ENCODE measurements at places on chromosomes 4 and X.

DNA sequence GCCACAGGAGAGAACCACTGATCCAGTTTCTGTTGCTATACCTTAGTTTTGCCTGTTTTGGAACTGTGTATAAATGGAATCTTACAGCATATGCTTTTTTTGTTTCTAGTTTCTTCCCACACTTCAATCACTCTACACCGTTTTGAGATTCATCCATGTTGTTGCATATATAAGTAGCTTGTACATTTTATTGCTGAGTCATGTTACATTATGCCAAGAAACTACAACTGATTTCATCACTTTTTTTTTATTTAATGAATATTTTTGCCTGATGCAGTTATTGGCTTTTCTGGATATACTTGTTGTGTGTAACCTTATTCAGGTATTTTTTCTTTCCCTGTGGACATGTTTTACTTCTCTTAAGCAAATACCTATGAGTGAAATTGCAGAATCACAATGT, 1135.9 kb downstream of the RAPGEF2 start:
- no peak for ATAC-seq

GRCh38 chrX:129600981-129601424, 53.8 kb downstream of the APLN start:
- no peak for ATAC-seq

DNA sequence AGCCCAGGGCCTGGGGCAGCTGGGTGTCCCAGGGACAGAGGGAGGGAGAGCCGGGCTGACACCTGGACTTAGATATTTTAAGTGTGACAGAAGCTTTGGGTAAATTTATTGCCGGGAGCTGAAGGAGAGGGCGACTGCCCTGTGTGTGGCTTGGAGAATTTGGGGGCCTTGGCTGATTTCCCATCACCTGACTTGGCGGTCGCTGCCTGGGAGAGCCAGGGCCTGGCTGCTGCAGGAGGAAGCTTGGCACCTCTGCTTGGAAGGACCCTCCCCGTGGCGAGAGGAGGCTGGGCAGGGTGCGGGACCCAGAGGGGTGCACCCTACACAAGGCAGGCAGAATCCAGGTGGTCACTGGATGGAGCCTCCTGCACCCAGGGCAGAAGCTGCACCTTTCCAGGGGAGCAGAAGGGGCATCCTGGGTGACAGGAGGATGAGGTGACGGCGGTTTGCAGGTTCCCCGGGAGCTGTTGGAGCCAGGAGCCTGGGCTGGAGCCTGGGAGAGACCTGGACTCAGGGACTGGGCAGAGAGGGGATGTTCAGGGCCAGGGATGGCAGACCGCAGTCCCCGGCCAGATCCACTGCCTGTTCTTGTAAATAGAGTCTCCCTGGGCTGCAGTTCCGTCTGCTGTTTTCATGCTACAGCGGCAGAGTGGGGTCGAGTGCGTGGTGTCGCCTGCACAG, 72.0 kb downstream of the RGS12 start:
- no peak for ATAC-seq

DNA sequence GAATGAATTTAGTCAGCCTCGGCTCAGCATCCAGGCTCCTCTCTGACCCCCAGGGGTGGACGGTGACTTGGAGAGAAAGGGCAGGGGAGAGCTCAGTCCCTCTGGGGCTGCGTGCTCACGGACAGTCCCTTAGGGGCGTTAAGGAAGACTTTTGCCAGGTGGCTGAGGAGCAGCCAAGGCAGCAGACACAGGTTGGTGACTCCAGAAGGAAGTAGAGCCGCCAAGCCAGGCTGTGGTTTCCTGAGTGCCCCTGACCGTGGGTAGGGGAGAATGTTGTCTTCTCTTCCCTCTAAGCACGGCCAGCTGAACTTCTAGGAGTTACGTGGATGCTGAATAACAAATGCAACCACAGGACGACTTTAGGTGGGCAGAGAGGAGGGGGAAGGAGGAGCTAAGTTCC, 91.0 kb upstream of the MTM1 start:
- no peak for ATAC-seq

DNA sequence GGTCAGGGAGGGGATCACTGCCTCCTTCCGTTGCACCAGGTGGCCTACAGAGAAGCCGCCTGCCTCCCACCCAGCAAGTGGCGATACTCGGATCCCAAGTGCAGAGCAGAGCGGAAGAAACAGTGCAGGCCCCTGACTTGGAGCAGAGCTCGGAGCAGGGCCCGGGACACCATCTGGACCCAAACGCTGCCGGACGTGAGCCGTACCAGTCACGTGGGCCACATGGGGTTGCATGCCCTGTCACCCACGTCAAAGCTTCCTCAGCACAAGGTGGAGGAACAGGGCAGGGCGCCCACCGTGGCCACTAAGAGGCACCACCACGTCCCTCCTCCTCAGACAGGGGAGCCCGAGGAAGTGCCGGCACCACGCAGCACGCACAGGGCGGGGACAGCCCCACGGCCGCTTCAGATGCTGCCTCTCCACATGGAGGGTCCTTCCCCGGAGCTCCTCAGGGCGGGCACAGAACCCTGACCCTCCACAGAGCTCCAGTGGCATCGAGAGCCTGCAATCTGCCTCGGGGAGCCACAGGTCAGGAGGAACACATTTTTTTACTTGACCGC, 18.7 kb downstream of the ZFYVE28 start:
- ATAC-seq, result no peak

DNA sequence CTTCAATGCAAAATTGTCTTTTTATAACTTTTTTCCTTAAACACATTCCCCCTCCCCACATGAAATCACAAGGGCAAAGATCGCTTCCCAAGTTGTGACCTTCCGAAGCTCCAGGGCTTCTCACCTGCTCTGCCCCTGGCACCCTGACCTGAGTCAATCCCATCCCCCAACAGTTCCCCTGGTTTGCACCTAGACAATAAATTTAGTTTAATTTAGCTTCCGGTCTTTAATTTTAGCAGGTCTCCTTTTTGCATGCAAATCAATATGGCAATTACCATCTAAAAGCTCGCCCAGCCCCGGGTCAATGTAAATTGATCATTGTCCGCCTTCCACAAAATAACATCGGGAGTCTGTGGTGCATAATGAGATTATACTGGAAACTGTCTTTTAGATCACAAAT, 6.8 kb downstream of the BCOR start:
- no peak for ATAC-seq

GRCh38 chr4:45987858-45988257, 136.0 kb downstream of the GABRG1 start:
- no peak for ATAC-seq

DNA sequence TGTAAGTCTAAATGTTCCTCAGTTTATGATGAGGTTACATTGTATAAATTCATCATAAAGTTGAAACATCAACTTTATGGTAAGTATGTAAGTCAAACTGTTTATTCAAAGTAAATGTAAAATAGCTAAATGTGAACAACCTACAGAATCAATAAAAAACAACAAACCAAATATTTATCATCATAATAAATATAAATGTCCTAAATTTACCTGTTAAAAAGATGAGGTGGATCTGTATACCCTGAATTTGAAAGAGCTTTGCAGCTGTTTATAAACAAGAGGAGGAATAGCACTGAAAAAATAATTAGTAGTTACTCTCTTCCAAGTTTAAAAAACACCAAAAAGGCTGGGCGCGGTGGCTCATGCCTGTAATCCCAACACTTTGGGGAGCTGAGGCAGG, 13.7 kb downstream of the ABHD18 start:
- no peak for ATAC-seq

Measured in esophagus mucosa (tissue), 1 donor.